ENCODE measurements at places on chromosomes 7 and 10. TPM values are rescaled to one million over a fixed set of nuclear protein-coding genes. Genes with fewer than 3 reads are reported as not detected.

EIF5AL1 gene
- 0.62 TPM for total RNA-seq

CYP26C1 gene
- total RNA-seq = 0.44 TPM

POLL gene
- total RNA-seq = 83.3 TPM

PPIF gene
- total RNA-seq = 44.1 TPM

PCGF5 gene
- total RNA-seq = 6.8 TPM

DNA sequence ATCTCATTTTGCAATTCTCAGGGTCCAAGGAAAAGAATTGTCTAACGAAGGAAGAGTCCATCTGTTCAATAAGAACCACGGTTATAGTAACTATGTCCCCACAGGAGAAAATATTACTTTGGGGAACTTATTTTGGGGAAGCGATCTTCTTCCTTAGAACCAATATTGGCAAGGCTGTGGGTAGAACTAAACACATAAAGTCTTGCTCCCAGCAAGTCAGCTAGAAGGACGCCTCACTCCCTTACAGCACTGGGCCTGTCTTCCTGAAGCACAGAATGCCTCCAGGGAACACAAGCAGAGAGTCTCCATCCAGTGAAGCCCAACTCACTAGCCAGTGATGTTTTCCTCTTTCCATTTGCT, 30.2 kb downstream of the C10orf71 start:
- H3K4me3 ChIP-seq = no peak overlapping the region
- DNase-seq = no peak
- H3K36me3 ChIP-seq = no peaks in the 10 kb centered on the region
- H3K27me3 ChIP-seq = no peaks in the 10 kb centered on the region
- H3K27ac ChIP-seq = no peak overlapping the region

DNA sequence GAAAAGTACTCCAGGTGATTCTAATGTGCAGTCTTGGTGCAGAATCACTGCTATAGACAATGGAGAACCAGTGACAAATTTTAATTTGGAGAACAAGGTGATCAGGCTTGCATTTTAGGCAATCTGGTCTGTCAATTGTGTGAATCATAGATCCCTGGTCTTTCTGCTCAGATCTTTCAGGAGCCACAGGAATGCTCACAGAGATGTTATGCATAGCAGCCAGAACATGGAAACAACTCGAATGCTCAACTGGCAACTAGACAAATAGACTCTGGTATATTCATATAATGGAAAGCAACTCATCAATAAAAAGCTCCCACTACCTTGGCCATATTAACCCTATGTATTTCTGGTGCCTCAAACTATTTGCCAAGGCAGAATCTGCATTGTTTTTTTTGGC, 209.1 kb downstream of the PHF14 start:
- peaks cover 17% of the 10 kb centered on the region for H3K27me3 ChIP-seq
- no peak overlapping the region for H3K27ac ChIP-seq
- no peaks in the 10 kb centered on the region for H3K36me3 ChIP-seq
- H3K4me3 ChIP-seq = no peak overlapping the region
- H3K4me1 ChIP-seq = no peaks in the 10 kb centered on the region

DNA sequence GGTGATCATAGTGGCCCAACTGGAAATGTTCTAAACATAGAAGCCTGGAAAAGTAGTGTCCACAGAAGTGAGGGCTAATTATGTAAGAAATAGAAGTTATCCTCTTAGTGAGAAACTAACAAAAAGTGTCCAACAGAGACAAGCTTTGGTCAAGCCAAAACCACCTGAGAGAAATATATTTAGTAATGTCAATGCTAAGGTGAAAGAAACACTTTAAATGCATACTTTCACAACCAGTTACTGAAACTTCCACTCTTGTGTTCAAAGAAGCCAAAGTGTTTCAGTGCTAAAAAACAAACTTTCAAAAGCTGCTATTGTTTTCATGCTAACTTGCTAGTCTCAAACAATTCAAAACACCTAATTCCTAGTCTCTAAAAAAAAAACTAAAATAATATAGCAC, 18.1 kb downstream of the RAB11FIP2 start:
- no peaks in the 10 kb centered on the region for H3K27me3 ChIP-seq
- H3K4me3 ChIP-seq = no peak overlapping the region
- no peaks in the 10 kb centered on the region for H3K36me3 ChIP-seq
- H3K4me1 ChIP-seq = no peaks in the 10 kb centered on the region
- DNase-seq = no peak

DNA sequence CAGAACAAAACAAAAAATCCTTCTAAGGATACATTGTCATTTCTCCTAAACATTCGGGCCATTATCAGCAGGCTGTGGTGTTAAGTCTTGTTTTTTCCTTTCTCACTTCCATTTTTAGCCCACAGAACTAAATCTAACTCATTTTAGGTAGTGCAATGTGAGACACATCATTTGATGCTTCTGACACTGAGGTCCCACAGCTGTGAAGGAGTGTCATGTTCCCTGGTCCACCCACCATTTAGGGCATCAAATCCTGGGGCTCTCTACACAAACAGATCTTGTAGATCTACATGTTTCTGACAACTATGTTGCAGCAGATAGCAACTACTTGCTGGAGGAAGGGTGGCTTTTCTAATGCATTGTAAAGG, 232.5 kb upstream of the IGFBP3 start:
- DNase-seq = no peak
- H3K27ac ChIP-seq = no peak overlapping the region
- no peak overlapping the region for H3K4me3 ChIP-seq
- peaks cover 3% of the 10 kb centered on the region for H3K4me1 ChIP-seq
- no peaks in the 10 kb centered on the region for H3K27me3 ChIP-seq

GRCh38 chr10:89668386-89669071, 23.5 kb upstream of the PANK1 start:
- H3K4me1 ChIP-seq = no peaks in the 10 kb centered on the region
- H3K27ac ChIP-seq = no peak overlapping the region
- no peaks in the 10 kb centered on the region for H3K36me3 ChIP-seq

GRCh38 chr10:113520690-113521474, 32.0 kb upstream of the HABP2 start:
- H3K4me3 ChIP-seq = no peak overlapping the region
- no peaks in the 10 kb centered on the region for H3K27me3 ChIP-seq
- H3K27ac ChIP-seq = no peak overlapping the region
- DNase-seq = peak; percentile 90
- no peaks in the 10 kb centered on the region for H3K36me3 ChIP-seq

DNA sequence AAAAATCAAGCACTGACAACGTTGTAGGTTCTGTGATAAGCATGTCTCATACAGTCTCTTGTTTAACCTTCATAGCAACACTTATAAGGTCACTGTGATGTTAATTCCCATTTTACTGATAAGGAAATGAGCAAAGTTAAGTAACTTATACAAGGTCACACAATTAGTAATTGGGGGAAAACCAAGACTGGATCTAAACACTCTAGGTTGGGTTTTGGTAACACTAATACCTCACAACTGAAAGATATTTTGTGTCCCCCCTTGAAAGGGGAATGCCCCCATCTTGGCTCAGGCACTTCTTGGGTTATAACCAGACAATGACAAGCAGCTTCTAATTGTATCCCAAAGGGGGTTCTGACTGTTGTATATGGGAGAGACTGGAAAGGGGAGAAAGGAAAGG, 36.0 kb upstream of the ABCB4 start:
- no peak for DNase-seq
- no peaks in the 10 kb centered on the region for H3K27me3 ChIP-seq
- H3K4me3 ChIP-seq = no peak overlapping the region
- H3K4me1 ChIP-seq = peaks cover 11% of the 10 kb centered on the region

GRCh38 chr7:51312951-51313737, 3.5 kb downstream of the COBL start:
- DNase-seq = peak; percentile 13
- peak overlapping the region; percentile 86 for H3K4me3 ChIP-seq
- peaks cover 30% of the 10 kb centered on the region for H3K27me3 ChIP-seq

GRCh38 chr7:50369143-50370026, 64.9 kb downstream of the IKZF1 start:
- DNase-seq = peak; percentile 64
- no peaks in the 10 kb centered on the region for H3K4me1 ChIP-seq
- H3K36me3 ChIP-seq = no peaks in the 10 kb centered on the region
- no peak overlapping the region for H3K4me3 ChIP-seq

DNA sequence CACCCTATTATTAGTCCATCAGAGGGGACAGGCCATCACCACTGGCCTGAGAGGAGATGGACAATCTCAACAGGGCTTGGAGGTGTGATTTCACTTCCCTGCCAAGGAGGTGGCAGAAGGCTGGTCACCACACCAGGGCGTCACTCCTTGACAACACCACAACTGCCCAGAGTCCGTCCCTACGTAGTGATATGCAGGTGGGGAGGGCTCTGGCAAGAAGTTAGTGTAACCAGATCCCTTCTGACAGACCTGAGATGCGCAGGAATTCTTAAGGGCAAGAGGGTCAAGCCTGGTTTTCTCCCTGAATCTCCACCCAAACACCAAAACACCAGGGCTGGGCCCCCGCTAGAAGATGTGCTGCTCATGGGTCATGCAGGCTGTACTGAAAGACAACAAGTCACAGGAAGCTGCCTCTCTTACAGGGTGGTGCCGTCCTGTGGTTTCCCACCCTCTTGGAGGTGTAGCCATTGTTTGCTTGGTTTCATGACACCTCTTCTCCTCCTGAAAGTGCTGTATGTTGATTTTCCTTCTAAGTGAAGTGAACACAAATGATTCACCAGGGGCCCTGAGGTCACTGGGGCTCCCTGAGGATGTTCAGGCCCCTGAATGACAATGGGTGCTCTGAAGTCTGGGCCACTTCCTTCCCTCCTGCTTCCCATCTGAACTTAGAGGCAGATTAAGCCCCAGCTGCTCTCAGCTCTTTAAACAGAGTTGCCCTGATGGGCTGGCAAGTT, 27.1 kb downstream of the ATXN7L1 start:
- H3K27ac ChIP-seq = no peak overlapping the region
- H3K27me3 ChIP-seq = no peaks in the 10 kb centered on the region
- H3K4me1 ChIP-seq = peaks cover 12% of the 10 kb centered on the region
- H3K4me3 ChIP-seq = no peak overlapping the region
- H3K36me3 ChIP-seq = peaks cover 5% of the 10 kb centered on the region

GRCh38 chr7:72028267-72028666, 383.9 kb downstream of the CALN1 start:
- no peak overlapping the region for H3K27ac ChIP-seq
- DNase-seq = no peak
- no peaks in the 10 kb centered on the region for H3K4me1 ChIP-seq

DNA sequence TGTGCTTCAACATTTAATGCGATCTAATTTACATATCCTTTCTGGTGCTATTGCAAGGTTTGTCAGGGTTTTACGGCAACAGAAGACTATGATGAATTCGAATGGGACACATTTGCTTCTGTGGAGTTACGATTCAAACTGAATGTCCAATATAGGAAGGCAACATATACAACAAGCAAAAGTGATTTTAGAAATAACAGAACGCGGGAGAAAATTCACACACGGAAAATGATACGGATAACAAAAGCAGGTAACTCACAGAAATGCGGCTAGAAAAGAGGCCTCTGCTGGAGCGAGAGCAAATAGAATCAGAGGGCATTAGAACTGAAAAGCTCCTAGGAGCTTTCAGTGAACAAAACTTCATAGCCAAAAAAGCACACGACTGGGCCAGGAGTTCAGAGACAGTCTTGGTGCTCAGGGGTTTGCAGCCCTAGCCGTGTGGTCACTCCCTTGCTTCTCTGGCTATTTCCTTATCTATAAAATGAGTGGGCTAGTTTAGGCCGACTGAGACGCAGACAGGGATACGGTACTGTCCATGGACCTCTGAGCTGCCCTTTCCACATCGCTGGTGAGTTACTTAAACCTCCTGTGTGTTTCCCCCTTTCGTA, 557 bp upstream of the TAX1BP1 start:
- H3K27me3 ChIP-seq = no peaks in the 10 kb centered on the region
- no peaks in the 10 kb centered on the region for H3K36me3 ChIP-seq
- H3K27ac ChIP-seq = peak overlapping the region; percentile 79
- no peak for DNase-seq
- H3K4me3 ChIP-seq = peak overlapping the region; percentile 96

- H3K27me3 ChIP-seq = peaks cover 17% of the 10 kb centered on the region
- no peaks in the 10 kb centered on the region for H3K4me1 ChIP-seq
- no peak overlapping the region for H3K4me3 ChIP-seq
- no peaks in the 10 kb centered on the region for H3K36me3 ChIP-seq
- DNase-seq = no peak
Measured at GRCh38 chr10:132527339-132528063, 10.1 kb upstream of the INPP5A start.

DNA sequence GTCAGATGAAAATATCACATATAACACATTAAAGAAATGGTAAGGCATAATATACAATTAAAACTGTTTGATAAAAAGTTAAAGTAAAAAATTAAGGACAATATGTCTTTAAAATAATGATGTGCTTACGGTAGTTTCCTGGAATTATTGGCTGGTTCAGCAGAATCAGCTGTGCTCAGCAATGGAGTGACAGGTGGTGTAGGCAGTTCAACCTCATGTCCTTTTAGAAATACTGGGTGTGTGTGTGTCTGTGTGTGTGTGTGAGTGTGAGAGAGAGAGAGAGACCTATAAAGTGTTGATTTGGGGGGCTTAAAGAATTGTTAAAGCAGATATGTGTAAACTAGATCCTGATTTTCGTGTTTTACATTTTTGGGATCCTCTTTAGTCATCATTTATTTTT, 141.2 kb downstream of the ADAM22 start:
- H3K27ac ChIP-seq = no peak overlapping the region
- H3K4me1 ChIP-seq = no peaks in the 10 kb centered on the region
- H3K27me3 ChIP-seq = peaks cover 10% of the 10 kb centered on the region
- H3K4me3 ChIP-seq = no peak overlapping the region
- no peaks in the 10 kb centered on the region for H3K36me3 ChIP-seq

Data from endodermal cell (in vitro differentiated cells).